ENCODE measurements at places on chromosomes 11 and 22. TPM values are rescaled to one million over a fixed set of nuclear protein-coding genes. Genes with fewer than 3 reads are reported as not detected.

The MPZL2 gene
- total RNA-seq = not detected

The FGF19 gene
- not detected for total RNA-seq

The MMP11 gene
- 32.8 TPM for total RNA-seq

The RRM1 gene
- total RNA-seq = 28.4 TPM

The MMP1 gene
- total RNA-seq = 1,229 TPM

The ABCC8 gene
- not detected for total RNA-seq

The OR51B4 gene
- total RNA-seq = not detected

The NPTXR gene
- 2.4 TPM for total RNA-seq

The P4HA3 gene
- 8.8 TPM for total RNA-seq

The PATE2 gene
- total RNA-seq = not detected

The SPON1 gene
- 0.66 TPM for total RNA-seq

The APOA4 gene
- total RNA-seq = not detected

The NPAS4 gene
- not detected for total RNA-seq

The TBCEL gene
- total RNA-seq = 26.7 TPM

The MIOX gene
- total RNA-seq = not detected

The C1QTNF4 gene
- total RNA-seq = 0.22 TPM

The SPINDOC gene
- total RNA-seq = 35.9 TPM

The PNPLA3 gene
- total RNA-seq = 5.9 TPM

The H19 gene
- total RNA-seq = 5.2 TPM

The OR52J3 gene
- total RNA-seq = not detected

The TMPRSS4 gene
- not detected for total RNA-seq

The CD6 gene
- total RNA-seq = not detected

The SOX6 gene
- 5.9 TPM for total RNA-seq

The PGR gene
- total RNA-seq = under 0.01 TPM

The UNC93B1 gene
- total RNA-seq = 16.9 TPM

The OR10A2 gene
- total RNA-seq = not detected

The OR5AR1 gene
- total RNA-seq = not detected

The OR5L1 gene
- total RNA-seq = not detected

The ROBO4 gene
- 2.7 TPM for total RNA-seq

The POTEH gene
- not detected for total RNA-seq

The TEX12 gene
- not detected for total RNA-seq

The JHY gene
- 1.6 TPM for total RNA-seq

The APLNR gene
- not detected for total RNA-seq

The INS gene
- not detected for total RNA-seq

The TCIRG1 gene
- 186 TPM for total RNA-seq

The MYO7A gene
- 0.22 TPM for total RNA-seq

The TMEM179B gene
- total RNA-seq = 42.2 TPM

The CD3G gene
- not detected for total RNA-seq

The OR51E2 gene
- 0.22 TPM for total RNA-seq

The NFAM1 gene
- total RNA-seq = not detected

The FAM83F gene
- not detected for total RNA-seq

The CBX7 gene
- total RNA-seq = 5.0 TPM

The PNPLA5 gene
- total RNA-seq = not detected
